A549 treated with CpdA at 1 μM for 4 hours (cell line): ENCODE measurements at places on chromosomes 6 and 20. TPM values are rescaled to one million over a fixed set of nuclear protein-coding genes. Genes with fewer than 3 reads are reported as not detected.

ENPP1 gene
- total RNA-seq: 1.0 to 2.2 TPM (median 1.6 TPM) in 5 replicates

SALL4 gene
- total RNA-seq: 1.3 to 2.3 TPM (median 1.8 TPM) in 5 replicates

PRR18 gene
- 0.11 to 0.25 TPM (median 0.17 TPM) in 5 replicates for total RNA-seq

SIRPB2 gene
- total RNA-seq: not detected in 5 replicates

AURKA gene
- 107 to 121 TPM (median 117 TPM) in 5 replicates for total RNA-seq

KCNK5 gene
- total RNA-seq: 0.99 to 1.4 TPM (median 1.2 TPM) in 5 replicates

ADAM33 gene
- 0.05 to 0.06 TPM in 2 of 5 replicates, not detected in the others for total RNA-seq

VGLL2 gene
- total RNA-seq: not detected in 5 replicates

ENPP5 gene
- total RNA-seq: not detected in 5 replicates

SERAC1 gene
- total RNA-seq: 3.0 to 4.8 TPM (median 3.6 TPM) in 5 replicates

PPIL4 gene
- total RNA-seq: 14.1 to 24.1 TPM (median 15.9 TPM) in 5 replicates

LPA gene
- 0.01 to 0.02 TPM in 2 of 5 replicates, not detected in the others for total RNA-seq

IL17F gene
- total RNA-seq: not detected in 5 replicates

TGIF2 gene
- 4.6 to 6.2 TPM (median 5.0 TPM) in 5 replicates for total RNA-seq

TNFRSF6B gene
- 0.47 to 1.2 TPM (median 0.85 TPM) in 5 replicates for total RNA-seq

LHFPL5 gene
- 0.13 to 0.22 TPM (median 0.16 TPM) in 3 of 5 replicates, not detected in the others for total RNA-seq

SLC17A5 gene
- 8.7 to 11.3 TPM (median 9.2 TPM) in 5 replicates for total RNA-seq

TAF4 gene
- total RNA-seq: 15.3 to 23.6 TPM (median 17.7 TPM) in 5 replicates

HTR1E gene
- not detected in 5 replicates for total RNA-seq

LBP gene
- total RNA-seq: 0.72 to 1.5 TPM (median 0.99 TPM) in 5 replicates

ZNFX1 gene
- total RNA-seq: 21.7 to 27.8 TPM (median 23.3 TPM) in 5 replicates

OR2H1 gene
- total RNA-seq: not detected in 5 replicates

AHCY gene
- 305 to 345 TPM (median 325 TPM) in 5 replicates for total RNA-seq

CLPSL2 gene
- 1.0 to 1.4 TPM in 2 of 5 replicates, not detected in the others for total RNA-seq

FOXF2 gene
- 17.7 to 24.2 TPM (median 23.0 TPM) in 5 replicates for total RNA-seq

FOXA2 gene
- total RNA-seq: 12.1 to 20.9 TPM (median 18.2 TPM) in 5 replicates

MMP24 gene
- 15.8 to 20.6 TPM (median 18.5 TPM) in 5 replicates for total RNA-seq

ACAT2 gene
- total RNA-seq: 24.3 to 29.8 TPM (median 28.1 TPM) in 5 replicates

TP53TG5 gene
- not detected in 5 replicates for total RNA-seq

POM121L2 gene
- not detected in 5 replicates for total RNA-seq
